ENCODE measurements at places on chromosomes 6 and 20.

GRCh38 chr6:158653577-158654354 is 3.9 kb downstream of the SYTL3 start:
- peak; percentile 92 for DNase-seq

DNA sequence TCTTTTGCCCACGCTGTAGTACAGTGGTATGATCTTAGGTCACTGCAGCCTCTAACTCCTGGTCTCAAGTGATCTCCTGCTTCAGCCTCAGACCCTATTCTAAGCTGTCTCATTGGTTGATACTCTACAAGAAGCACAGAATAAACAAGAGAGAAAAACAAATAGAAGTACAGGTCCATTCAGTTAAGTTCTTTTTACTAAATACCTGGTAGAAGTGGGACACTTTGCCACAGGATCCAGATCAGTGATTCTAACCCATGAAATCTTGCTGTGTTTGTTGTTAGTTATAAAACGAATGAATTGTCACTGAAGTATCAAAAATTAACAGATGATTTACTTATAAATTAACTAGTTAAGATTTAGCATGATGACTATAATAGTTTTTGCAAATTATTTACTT is 76.7 kb downstream of the SCAND1 start:
- DNase-seq, result no peak

DNA sequence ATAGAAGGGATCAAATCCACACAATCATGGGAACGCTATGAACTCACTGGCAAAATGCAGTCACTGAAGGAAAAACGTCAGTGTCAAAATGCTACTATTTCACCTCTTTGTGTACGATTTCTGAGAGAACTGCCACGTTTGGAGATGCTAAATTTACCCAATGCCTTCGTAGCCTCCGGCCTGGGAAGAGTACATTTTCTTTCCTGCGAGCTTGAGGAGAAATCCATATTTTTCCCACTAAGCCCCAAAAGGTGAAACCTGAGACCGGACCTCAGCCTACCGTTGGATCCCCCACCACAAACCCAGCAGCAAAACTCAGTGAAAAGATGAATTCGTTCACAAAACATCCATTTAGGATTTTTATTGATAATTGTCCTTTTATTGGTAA is 131.7 kb downstream of the GPX5 start:
- no peak for DNase-seq

DNA sequence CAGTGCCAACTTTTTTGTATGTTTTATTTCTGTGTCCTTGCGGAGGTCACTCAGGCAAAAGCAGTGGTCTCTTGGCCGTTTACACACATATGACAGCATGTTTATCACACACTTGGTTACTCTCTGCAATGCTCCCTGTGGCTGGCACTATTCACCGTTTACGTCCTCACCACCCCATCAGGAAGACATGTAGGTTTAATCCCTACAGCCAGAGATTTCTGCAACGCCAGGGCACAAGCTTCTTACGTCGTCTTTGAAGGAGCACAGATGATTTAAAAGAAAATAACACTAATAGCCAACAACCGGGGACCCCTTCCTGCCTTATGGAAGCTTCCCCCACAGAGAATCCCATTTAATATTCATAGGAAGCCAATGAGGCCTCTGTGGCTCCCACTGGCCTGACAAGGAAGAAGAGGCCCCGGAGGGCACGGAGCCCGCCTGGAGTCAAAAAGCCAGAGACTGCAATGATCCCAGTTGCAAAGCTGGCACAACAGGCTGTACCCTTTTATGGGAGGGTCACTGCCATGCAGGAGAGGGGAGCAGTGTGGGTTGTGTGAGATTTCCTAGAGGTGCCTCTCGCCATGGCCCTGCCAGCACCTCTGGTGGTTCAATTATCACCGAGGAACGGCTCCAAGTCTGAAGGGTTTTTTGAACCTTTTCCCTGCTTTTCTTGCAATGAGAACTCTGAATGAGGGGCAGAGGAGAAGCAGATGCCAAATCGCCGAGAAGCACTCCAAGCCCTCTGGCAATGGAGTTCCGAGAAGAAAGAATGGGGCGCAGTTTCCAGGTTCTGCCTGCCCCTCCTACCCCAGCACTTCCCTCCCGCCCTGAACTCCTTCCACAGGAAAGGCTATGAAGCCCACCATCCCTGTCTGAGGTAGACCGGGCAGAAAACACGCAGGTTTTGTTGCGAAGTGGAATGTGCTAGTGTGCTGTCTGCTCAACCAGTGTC is 96.2 kb downstream of the THBS2 start:
- no peak for DNase-seq

- no peak for DNase-seq
Observed at GRCh38 chr6:37190159-37190535, 20.2 kb downstream of the PIM1 start.

GRCh38 chr6:69816569-69816968 is 19.8 kb upstream of the LMBRD1 start:
- no peak for DNase-seq

GRCh38 chr20:48738399-48739304 is 89.1 kb downstream of the PREX1 start:
- no peak for DNase-seq

DNA sequence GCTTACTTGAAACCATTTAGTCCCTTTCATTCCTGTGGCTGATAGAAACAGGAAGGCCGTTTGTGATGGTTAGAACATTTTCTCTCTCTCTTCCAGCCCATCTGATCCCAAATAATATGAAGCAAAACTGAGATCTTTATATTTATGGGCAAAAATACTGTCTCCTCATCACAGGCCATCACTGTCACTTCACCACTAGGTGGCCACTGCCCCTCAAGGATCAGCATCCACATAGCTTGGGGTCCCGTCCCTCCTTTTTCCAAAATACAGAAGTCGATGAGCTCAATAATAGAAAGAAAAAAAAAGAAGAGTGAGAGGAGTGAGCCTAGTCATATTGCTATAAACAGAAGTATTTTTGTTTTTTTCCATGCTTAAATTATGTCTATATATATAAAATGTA is 46.4 kb upstream of the LAMP5 start:
- DNase-seq, result no peak

GRCh38 chr6:110656492-110656891 is 158.8 kb downstream of the CDK19 start:
- DNase-seq, result no peak

DNA sequence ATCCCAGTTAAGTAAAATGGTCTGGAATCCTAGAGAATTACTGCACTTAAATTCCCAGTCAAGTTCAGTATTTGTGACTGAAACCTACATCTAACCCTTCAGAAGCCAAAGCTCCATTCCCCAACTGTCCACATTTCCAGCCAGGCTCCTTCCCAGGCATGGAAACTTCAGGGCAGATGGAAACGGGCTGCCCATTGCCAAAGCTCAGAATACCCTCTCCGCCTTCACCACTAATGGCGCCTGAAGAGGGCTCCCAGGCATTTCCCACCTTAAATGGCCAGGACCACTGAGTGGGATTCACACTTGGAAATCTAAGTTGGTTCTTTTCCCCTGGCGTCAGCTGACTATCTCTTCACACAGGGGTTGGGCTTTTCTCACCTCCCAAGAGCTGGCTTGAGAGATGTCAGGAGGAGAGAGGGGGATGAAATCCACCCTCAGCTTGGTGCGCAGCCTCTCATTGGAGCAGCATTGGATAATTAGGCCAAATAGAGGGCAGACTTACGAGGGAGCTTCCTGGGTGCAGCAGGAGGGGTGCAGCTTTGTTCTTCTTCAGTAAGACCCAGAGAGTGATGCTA is 82.9 kb downstream of the ANKRD60 start:
- no peak for DNase-seq

GRCh38 chr6:1377526-1377925 is 11.8 kb upstream of the FOXF2 start:
- DNase-seq, result no peak

- DNase-seq, result peak; percentile 13
Observed at GRCh38 chr6:20402092-20402341, 338 bp downstream of the E2F3 start.

GRCh38 chr6:15332446-15332845 is 86.6 kb downstream of the JARID2 start:
- DNase-seq, result no peak

- DNase-seq, result no peak
Observed at GRCh38 chr6:39341937-39342336, 19.4 kb upstream of the KCNK16 start.

- no peak for DNase-seq
Observed at GRCh38 chr6:35015476-35015875, 125.7 kb downstream of the TCP11 start.

- no peak for DNase-seq
Observed at GRCh38 chr20:19765913-19766312, 7.9 kb downstream of the RIN2 start.

GRCh38 chr6:5506597-5506996 is 245.3 kb downstream of the FARS2 start:
- no peak for DNase-seq

GRCh38 chr6:150857062-150857944 is 8.2 kb upstream of the MTHFD1L start:
- no peak for DNase-seq

GRCh38 chr20:38217791-38218565 is 42.6 kb downstream of the KIAA1755 start:
- no peak for DNase-seq

Data from hematopoietic multipotent progenitor cell (in vitro differentiated cells).